Heart right ventricle (tissue), 16 donors: ENCODE measurements at places on chromosomes 3 and 15.

DNA sequence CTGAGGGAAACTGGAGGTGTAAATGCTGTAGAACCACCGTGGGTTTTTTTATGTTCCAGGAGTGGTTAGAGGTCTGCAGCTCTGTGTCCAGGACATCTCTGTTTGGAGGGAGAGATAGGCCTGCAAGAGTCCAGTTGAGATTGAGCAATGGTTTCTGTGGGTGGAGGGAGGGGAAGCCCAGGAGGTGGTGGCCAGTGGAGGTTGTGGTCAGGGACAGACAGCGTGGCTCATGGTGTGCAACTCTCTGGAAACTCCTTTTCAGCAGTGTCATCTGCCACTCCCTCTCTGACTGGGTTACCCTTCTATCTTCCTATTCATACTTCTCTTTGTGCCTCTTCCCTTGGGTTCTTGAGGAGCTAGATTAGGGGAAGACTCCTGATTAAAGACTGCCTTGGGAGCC is 9.6 kb downstream of the XCR1 start:
- no peak for DNase-seq

GRCh38 chr3:42535981-42536784 is 33.7 kb downstream of the VIPR1 start:
- DNase-seq = no peak

DNA sequence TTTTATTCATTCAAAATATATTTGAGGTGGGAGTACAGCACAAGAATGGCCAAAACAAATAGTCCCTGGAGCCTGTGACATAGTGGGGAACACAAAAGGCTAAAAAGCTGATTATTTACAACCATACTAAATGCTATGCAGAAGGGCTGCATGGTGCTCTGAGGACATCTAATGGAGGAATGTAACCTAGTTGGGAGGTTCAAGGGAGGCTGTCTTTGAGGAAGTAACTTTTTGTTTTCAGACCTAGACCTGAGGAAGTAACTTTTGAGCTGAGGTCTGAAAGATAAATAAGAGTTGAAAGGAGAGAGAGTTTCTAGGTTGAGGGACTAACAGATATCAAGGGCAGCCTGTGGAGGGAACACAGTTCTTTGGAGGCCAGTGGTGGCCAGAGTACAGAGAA is 34.8 kb upstream of the RASA2 start:
- DNase-seq = no peak

GRCh38 chr3:44160818-44161217 is 80.9 kb upstream of the TOPAZ1 start:
- DNase-seq = no peak

DNA sequence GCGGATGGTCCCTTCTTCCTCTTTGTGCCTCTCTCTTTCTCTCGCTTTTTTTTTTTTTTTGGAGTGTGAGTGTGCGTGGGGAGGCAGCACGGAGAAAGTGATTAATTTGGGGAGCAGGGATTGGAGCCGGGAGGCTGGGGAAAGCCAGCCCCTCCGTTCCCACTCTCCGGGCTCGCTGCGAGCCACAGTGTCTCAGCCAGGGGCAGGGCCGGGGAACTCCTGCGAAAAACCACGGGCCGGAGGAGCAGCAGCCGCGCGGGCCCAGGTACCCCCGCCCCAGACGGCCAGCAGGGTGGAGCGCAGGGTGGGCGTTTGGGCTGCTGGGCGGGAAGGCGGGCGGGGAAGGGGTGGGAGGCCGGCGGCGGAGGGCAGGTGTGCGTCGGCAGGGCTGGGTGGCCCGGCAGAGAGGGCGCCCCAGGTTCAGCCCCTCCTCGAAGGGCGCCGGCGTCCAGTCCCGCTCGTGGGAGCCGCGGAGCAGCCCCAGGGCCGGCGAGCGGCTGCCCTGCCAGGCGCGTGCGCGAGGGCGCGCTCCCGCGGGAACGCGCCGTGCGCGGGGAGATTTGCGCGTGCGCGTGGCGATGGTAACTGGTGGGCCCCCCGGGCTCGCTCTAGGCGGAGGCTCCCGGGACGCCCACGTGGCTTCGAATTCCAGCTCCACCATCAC is 1.4 kb downstream of the CHL1 start:
- no peak for DNase-seq

DNA sequence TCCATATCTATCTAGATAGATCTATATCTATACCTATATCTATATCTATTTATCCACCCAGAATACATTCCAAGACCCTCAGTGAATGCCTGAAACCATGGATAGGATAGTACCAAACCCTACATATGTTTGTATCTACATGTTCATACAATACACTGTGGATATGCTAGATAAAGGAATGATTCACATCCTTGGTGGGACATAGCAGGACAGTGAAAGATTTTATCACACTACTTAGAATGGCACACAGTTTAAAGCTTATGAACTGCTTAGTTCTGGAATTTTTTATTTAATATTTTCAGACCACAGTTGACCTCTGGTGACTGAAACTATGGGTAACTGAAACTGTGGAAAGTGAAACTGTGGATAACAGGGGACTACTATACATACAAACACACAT is 198.8 kb upstream of the TTC14 start:
- no peak for DNase-seq

DNA sequence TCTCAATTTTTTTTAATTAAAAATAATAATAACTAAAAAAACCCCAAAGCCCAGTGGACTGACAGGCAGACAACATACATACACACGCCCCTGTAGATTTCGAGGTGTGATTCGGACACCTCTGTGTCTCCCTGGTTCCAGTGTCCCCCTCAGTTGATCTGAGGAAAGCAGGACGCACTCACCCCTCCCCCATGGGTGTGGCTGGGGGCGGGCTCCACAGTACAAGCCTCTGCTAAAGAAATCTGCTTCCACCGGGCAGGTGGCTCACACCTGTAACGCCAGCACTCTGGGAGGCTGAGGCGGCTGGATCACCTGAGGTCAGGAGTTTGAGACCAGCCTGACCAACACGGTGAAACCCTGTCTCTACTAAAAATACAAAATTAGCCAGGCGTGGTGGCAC is 33.8 kb upstream of the BLM start:
- DNase-seq = no peak

- no peak for DNase-seq
These were observed 33.5 kb upstream of the ST6GAL1 start for GRCh38 chr3:186896875-186897274.

DNA sequence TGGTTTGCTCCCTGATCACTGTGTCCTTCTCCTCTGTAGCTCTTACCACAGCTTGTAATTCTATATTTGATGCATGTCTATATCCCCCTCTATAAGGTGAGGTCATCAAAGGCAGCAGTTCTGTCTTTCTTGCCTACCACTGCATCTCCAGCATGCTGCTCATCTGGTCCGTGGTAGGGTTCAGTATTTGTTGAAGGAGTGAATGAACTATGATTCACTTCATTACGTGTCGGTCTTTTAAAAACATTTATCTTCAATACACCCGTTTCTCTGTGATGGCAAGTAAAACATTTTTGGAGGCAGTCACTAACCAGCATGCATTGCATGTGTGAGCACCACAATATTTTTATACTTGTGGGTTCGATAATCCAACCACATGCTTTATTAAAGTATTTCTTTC is 27.6 kb downstream of the CHST14 start:
- no peak for DNase-seq

GRCh38 chr3:22966349-22966748 is 236.8 kb upstream of the UBE2E2 start:
- DNase-seq = no peak

DNA sequence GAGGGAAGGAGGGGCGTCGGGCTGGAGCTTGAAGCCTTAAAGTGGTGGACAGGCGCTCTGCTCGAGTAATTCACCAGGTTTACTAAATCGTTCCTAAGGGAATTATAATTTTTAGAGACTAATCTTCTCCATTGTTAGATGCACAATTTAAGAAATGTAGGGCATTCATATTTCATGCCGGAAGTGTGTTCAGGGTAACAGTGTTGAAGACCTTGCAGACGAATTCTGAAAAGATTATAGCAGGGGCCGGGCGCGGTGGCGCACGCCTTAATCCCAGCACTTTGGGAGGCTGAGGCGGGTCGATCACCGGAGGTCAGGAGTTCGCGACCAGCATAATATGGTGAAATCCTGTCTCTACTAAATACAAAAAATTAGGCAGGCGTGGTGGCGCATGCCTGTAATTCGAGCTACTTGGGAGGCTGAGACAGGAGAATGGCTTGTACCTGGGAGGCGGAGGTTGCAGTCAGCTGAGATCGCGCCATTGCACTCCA is 365 bp upstream of the GTF2A2 start:
- DNase-seq = no peak

DNA sequence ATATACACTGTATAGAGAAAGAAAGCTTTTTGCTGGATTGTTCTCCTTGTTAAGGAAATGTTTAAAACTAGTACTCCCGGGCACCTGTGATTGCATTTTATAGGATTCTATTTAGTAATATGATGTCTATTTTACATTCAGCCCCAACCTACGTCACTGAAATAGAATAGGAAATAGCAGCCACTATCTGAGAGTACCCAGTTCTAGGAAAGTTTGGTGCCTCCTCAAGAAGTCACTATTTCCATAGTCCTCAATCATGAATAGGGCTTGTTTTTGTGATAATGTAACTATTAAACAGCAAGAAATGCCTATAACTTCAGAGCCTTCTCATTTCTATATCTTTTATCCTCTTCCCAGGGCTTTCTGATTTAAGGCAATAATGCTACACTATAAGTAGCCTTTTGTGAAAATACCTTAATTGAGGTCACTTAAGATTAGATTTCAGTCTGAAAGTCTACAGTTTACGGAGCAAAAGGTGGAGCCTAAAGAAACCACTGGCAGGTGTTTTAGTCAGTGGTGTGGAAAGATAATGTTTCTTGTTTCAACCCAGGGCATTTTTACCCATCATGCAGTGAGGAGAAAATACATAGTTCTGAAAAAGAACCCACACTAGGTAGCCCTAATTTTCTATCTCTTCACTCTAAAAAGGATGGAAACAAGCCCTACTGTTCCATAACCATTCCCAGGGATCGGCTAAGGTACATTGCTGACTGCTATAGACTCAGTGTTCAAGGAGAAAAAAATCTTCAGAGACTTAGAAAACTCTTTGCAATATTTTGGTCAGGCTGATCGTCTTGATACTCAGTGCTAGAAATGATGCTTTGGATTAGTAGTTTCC is 38.7 kb downstream of the TIGIT start:
- DNase-seq = no peak

GRCh38 chr15:66237513-66238235 is 15.9 kb downstream of the MEGF11 start:
- no peak for DNase-seq

DNA sequence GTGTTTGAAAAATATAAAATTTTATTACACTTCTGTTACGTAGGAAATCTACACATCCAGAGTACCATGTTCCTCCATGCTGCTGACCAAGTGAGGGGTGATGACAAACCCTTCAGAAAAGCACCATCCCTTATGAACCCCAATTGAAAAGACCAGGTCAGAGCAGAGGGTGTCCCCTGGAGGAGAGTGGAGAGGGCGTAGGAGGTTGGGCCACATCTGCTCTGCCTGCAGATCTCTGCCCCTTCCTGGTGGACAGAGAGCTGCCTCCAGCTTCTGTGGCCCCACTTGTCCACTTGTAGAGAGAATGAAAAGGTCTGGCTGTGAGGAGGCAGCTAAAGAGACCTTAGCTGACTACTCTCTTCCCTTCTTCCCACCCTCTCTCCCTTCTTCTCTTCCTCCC is 55.5 kb downstream of the GLDN start:
- DNase-seq = no peak

- DNase-seq = no peak
These were observed 343.1 kb downstream of the LPP start for GRCh38 chr3:188497021-188497420.

- no peak for DNase-seq
These were observed 176.4 kb upstream of the MDFIC2 start for GRCh38 chr3:70488816-70489215.

- DNase-seq = no peak
These were observed 55.4 kb upstream of the ARHGEF3 start for GRCh38 chr3:56857178-56857577.
